ENCODE measurements at places on chromosomes 3 and 15.

DNA sequence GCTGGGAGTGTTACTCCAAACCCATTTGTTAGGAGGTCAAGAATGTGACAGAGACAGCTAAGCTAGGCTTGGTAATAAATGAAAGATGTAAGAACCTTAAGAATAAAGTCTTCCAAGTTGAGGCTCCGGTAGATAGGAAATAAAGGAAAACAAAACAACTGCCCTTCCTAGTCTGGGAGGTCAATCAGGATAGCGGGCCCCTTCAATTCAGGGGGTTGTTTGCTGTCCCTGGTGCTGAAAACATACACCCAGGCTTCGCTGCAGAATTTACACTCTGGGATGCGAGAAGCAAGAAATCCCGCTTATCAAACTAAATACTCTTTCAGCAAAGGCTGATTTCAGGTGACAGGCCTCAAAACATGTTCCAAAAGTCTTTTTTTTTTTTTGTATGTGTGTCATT lies 393.4 kb downstream of the NTRK3 start:
- DNase-seq = no peak

GRCh38 chr3:168156479-168156878 lies 60.8 kb upstream of the GOLIM4 start:
- DNase-seq = no peak

DNA sequence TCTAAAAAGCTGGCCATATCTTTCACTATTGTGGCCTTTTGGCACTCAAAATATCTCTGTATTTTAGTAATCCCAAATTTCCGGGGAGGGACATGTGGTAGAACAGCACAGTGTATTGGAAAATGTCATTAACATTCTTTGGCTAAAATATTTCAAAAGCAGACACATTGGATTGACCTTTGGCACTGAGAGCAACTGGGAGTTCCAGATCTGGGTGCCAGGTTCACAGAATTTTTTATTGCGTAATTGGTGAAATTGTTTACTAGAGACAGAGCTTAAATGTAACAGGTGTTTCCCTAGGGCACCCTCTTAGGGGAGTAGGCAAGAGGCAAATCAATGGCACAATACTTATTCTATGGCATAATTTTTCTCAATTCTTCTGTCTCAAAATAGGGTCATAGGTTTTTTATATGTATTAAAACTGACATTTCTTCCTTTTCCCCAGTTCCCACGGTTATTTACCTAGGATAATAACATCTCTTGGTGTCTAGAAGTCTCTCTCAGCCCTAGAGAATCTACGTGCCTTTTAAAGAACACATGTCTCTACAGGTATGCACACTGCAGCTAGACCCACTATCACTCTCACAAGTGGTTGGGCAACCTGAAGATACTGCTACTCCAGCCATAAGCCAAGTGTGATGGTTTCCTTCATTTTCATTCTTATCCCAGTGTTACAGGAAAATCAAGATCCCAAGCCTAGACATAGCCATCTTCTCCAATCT lies 10.6 kb downstream of the RBMS3 start:
- DNase-seq = no peak

GRCh38 chr15:100612539-100612938 lies 10.2 kb downstream of the ASB7 start:
- no peak for DNase-seq

All from D721Med (cell line).